Amniotic stem cell (primary cell): ENCODE measurements at places on chromosomes 2 and 18.

DNA sequence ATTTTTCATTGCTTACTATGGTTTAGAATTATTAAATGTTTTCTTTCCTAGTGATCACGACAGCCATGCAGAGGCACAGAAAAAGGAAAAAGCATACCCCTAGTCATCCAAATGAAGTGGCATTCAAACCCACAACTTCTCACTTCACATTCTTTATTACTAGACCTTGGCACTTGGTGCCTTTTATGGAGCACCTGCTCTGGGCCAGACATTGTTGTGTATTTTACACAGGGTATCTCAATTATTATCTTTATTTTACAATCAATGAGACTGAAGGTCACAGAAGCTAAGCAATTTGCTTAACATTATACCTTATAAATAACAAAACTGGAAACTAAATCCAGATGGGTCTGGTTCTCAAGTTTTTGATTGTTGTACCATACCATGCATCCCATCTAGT is 235.3 kb downstream of the LRATD1 start:
- no peak for DNase-seq

GRCh38 chr2:216447293-216447692 is 35.0 kb downstream of the SMARCAL1 start:
- DNase-seq: no peak

- no peak for DNase-seq
These were observed 386.4 kb upstream of the SLC14A2 start for GRCh38 chr18:45228796-45229388.

- no peak for DNase-seq
These were observed 57.2 kb downstream of the INPP4A start for GRCh38 chr2:98501876-98502275.

- DNase-seq: no peak
These were observed 7.1 kb downstream of the NEUROD1 start for GRCh38 chr2:181673173-181673572.

- DNase-seq: no peak
These were observed 46.8 kb downstream of the MRPS5 start for GRCh38 chr2:95074663-95075439.

DNA sequence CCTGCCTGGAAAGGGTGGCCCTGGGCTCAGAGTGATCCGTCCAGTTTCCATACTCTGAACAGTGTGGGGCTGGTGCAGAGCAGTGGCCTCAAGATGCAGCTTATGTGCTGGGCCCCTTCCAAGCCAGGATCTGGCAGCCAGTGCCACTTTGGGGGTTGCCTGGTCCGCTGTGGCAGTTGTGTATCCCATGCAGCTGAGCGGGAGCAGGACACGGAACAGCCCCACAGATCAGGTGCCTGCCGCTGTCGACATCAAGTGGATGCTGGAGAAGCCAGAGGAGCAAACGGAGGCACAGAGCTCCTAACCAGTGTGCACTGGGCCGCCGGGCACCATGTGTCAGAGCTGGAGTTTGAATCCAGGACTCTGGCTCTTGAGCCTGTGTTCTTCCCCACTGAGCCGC is 112.0 kb downstream of the CABLES1 start:
- no peak for DNase-seq

- DNase-seq: peak; percentile 19
These were observed 23.5 kb upstream of the TMEM178A start for GRCh38 chr2:39642051-39642718.

GRCh38 chr18:48789259-48789812 is 161.4 kb downstream of the SMAD7 start:
- DNase-seq: no peak

DNA sequence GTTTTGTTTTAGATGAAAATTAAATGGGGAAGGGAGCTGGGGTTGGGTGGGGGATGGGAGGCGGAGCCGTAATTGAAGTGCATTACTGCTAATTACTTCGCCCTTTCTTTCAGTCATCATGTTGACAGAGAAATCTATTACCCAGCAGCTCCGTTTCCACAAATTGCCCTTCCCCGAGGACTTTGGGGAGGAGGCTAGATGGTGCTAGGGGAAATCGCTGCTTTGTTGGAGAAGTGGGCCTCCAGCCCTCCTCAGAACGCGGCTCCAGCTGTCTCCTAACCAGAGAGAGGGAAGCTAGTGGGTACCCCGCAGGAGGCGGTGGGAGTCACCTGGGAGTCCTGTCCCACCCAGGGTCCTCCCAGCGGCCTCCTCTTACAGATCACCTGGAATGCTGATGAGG is 130.9 kb upstream of the MYCN start:
- DNase-seq: no peak

DNA sequence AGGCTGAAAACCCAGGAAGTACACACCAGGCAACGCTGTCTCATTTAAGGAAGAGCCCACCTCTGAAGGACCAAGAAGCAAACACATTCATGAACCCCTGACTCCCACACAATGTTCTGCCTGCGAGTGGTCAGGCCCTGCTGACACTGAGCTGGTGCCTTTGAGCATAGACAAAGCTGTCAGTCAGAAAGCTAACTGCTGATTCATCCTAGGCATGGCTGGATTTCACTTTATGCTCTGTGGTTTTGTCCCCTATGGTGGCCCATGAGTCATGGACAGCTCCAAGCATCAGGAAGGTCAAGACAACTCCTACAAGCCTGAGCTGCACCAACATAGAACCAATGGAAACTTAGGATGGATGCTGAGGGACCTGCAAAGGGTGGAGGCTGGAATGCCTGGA is 78.9 kb downstream of the UXS1 start:
- DNase-seq: no peak

- DNase-seq: no peak
These were observed 105.2 kb upstream of the YWHAQ start for GRCh38 chr2:9736021-9736420.

- DNase-seq: peak; percentile 54
These were observed 558 bp downstream of the TTC39C start for GRCh38 chr18:24014986-24015638.

- no peak for DNase-seq
These were observed 442.2 kb upstream of the ID2 start for GRCh38 chr2:8239531-8240088.

DNA sequence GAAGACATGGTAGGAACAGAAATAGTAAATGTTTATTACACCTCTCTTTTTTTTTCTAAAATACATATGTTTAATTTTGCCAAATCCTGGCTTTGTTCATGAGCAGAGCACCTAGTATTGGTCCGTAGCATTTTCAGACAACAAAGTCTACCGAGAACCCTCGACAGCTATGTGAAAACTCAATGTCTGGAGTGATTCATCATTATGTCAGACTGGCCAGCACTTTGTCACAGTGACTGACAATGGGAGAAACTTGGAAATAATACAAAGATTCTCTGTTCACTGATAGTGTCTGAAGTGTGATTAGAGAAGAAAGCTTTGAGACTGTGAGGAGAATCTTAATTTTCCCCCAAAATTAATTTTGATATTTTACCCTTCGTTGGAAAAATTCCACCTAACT is 143.0 kb downstream of the HNMT start:
- DNase-seq: no peak

DNA sequence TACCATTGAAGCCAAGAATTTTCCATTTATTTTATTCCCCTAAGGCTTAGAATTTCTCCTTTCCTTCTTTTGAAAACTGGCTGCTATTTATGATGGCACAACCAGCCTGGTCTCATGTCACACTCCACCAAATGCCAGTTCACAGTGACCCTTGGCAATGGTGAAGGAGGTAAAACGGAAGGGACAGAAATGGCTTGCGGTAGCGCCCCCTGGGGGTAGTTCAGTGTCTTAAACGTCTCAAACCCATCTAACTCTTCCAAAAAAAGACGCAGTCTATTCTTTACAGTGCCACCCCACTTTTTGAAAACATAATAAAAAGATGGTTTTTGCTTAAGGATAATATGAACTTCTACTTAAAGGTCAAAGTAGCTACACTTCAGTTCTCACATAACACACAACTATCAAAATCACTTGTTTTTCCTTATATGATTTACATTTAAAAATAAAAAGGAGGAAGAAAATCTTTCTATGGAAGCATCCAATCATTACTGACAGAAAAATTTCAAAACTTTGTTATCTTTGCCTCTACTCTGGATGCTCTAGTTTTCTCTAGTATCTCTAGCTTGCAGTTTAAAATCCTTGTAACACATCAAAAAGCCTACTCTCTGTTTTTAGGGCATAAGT is 28.0 kb downstream of the PNO1 start:
- DNase-seq: no peak

DNA sequence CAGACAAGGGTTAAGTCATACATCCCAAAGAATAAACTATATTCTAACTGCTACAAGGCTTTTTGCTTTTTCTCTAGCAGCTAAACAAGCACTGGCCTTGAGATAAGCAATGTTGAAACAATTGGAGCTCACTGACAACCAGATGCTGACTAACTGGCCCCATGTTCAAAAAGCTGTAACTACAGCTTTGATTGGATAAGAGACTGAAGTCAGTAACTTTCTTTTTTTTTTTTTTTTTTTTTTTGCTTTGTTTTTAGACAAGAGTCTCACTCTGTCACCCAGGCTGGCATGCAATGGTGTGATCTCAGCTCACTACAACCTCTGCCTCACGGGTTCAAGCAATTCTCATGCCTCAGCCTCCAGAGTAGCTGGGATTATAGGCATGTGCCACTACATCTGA is 45.4 kb upstream of the TMEM163 start:
- no peak for DNase-seq

DNA sequence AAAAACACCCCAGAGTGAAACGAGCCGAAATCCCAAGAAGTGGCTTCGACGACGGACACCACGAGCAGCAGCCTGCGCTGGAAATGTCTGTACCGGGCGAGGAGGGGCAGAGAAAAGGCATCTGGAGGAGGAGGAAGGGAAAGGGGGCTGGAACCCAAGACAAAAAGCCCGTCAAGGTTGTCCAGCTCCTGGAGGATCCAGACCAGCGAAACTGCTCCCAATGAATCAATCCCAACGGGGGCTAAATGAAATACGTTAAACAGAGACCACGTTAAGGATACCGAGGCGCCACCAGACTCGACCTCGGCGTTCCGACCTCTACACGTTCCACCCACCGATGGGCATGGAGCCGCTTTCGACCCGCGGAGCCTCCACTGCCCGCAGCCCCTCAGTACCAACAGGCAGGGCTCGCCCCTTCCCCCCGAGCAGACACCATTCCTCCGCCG is 400 bp downstream of the CCDC88A start:
- DNase-seq: no peak

DNA sequence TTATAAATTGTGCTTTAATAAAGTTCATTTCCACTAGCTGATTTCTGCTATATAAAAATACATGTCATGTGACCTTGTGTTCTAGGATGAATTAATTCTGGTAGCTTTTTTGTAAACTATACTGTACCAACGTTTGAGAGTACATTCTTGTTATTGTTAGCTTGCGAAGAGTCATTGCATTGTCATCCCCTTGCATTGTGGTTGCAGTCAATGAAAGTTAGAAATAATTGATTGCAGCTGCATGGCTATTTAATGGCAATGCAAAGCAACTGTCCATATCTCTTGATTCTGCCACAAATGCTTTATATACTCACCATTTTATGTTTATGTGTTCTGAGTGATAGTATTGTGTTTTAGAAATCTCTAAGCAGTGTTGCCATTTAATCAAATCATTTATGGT is 91.6 kb downstream of the ZNF407 start:
- DNase-seq: no peak

DNA sequence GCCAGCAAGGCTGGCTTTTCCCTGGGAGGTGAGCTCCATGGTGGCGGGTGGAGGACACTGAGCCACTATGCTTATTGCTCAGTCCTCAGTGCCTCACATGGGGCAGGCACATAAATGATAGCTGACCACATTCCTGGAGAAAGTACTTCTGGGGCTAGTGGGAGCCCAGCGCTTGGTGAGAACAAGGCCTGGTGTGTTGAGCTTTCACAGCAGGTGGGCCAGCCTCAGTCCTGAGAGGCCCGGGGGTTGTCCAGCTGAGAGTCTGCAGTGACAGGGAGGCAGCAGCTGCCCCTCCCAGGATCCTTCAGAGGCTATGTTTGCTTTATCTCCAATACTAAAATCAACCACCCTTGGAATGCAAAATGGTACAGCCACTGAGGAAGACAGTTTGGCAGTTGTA is 217.7 kb downstream of the ZBTB7C start:
- DNase-seq: no peak

DNA sequence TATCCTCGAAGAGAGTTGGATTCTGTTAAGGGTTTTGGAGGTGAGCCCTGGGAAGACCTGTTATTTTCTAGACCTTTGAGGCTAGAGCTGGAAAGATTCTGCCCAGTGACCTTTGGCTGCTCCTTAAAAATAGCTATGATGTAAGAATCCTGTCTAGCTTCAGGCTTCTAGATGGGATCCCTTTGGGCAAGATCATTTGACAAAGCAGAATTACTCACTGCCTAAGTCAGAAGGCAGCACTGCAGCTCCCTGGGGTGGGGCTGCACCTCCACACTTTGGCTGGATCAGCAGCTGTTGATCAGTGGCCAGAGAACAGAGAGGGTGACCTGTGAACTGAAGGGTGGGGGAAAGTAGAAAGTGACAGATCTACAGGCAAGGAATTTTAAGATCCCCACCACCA is 103.8 kb downstream of the ASAP2 start:
- peak; percentile 77 for DNase-seq

DNA sequence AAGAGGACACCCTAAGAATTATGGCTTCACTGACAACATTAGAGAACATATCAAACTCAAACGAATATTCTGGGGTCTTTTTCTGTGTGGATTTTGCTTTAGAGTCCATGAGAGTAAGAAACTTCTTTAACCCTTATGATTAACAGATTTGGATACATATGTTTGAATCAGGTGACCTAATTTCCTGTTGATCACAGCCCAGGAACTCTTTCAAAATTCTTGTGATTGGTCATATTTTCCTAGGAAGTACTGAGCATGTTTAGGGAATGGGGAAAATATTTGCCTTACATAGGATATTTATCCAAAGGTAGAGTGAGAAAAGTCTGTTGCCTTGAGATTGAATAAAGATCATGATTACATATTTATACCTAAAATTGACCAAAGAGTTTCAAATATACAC is 160.0 kb downstream of the KCNH7 start:
- DNase-seq: no peak

- DNase-seq: no peak
These were observed 20.1 kb downstream of the TMEM17 start for GRCh38 chr2:62485761-62486438.

DNA sequence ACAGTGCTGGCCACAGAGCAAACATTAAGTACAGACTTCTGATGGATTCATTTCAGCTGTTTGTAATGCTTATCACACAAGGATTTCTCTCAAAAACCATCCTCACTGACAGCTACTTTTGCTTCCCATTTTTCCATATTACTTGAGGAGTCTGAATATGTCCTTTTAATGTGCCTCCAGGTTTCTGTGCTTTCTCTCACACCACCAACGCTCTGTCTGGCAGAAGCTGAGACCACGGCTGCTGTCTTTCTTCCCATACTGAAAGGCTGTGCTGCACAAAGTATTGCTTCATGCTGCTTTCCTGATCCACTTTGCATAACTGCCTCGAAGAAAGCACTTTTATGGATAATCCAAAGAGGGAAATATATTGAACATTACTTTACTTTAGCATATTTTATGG is 312.1 kb upstream of the ZEB2 start:
- DNase-seq: no peak

DNA sequence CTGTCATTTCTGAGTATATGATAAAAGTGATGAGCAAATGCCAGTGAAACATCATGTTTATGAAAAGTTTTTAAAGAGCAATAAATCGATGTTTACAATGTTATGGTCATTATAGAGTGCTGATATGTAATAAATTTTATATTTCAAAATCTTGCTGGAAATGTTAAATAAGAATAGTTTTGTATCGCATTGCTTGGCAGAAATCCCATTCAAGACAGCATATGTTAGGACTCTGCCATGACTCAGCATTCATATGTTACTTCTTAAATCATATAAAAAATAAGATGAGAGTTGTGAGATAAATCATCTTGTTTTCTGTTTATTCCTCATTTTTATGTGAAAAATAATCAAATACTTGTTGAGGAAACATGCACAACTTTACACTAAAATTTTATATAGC is 949.9 kb upstream of the NRXN1 start:
- peak; percentile 49 for DNase-seq

- DNase-seq: no peak
These were observed 73.9 kb downstream of the LRRFIP1 start for GRCh38 chr2:237701033-237701858.
